GM12878 (cell line): ENCODE measurements at places on chromosomes 11 and 22.

- DNase-seq: no peak
These were observed 10.1 kb downstream of the LIN7C start for GRCh38 chr11:27496461-27496860.

DNA sequence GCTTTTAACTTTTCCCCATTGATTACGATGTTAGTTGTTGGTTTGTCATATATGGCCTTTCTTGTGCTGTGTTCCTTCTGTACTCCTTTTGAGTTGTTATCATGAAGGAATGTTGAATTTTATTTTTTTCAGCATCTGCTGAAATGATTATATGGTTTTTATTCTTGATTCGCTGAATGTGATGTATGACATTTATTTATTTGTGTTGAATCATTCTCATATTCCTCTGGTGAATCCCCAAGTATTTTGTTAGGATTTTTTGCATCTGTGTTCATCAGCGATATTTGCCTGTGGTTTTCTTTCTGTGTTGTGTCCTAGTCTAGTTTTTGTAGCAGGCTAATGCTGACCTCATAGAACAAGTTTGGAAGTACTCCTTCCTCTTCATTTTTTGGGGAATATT lies 78.2 kb downstream of the GGT1 start:
- no peak for DNase-seq

DNA sequence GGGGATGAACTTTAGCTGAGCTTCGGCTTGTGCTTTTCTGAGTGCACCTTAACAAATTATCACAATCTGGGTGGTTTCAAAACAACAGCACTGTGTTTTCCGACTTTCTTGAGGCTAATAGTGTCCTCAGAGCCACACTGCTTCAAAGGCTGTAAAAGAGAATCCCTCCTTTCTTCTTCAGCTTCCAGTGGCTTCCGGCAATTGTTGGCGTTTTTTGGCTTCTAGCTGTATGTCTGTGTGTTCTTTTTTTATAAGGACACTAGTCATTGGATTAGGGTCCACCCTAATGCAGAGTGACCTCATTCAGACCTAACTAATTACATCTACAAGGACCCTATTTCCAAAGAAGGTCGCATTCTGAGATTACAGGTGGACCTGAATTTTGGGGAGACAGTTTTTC lies 30.6 kb downstream of the KIAA1671 start:
- DNase-seq: no peak

- DNase-seq: peak; percentile 84
These were observed 2.1 kb upstream of the LRRC32 start for GRCh38 chr11:76672431-76673175.

DNA sequence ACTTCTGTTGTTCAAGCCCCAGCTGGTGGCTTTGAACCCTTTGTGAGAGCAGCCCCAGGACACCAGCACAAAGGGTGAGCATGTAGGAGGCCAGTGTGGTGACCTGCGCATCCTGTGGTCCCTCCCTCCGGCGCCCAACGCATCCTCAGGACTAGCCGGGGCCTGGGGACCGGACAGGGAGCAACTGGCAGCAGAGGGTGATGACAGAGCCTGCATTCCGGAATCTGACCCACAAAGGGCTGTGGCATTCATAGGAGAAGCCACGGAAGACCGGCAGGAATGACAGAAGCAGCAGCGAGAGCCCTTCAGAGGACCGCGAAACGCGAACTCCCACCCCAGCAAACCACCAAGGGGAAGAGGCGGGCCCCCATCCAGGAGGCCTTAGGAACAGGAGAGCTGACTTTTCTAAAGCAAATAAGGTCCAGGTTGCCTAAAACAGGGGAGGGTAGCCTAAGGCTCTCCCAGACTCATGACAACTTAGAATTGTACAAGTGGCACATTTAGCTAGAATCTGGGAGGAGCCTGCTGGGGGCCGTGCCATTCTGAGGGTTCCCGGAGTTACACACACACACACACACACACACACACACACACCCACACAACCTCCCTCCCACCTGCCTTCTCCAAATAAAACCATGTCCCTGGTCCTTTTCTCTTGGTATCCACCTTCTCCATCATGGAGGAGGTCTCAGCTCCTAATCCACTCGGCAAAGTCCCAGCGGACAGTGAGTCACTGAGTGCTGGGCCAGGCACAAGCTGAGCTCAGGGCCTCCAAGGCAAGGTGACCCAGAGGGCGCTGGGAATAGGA lies 232.7 kb downstream of the CTTN start:
- no peak for DNase-seq

- no peak for DNase-seq
These were observed 4.1 kb downstream of the RTCB start for GRCh38 chr22:32407936-32408335.

DNA sequence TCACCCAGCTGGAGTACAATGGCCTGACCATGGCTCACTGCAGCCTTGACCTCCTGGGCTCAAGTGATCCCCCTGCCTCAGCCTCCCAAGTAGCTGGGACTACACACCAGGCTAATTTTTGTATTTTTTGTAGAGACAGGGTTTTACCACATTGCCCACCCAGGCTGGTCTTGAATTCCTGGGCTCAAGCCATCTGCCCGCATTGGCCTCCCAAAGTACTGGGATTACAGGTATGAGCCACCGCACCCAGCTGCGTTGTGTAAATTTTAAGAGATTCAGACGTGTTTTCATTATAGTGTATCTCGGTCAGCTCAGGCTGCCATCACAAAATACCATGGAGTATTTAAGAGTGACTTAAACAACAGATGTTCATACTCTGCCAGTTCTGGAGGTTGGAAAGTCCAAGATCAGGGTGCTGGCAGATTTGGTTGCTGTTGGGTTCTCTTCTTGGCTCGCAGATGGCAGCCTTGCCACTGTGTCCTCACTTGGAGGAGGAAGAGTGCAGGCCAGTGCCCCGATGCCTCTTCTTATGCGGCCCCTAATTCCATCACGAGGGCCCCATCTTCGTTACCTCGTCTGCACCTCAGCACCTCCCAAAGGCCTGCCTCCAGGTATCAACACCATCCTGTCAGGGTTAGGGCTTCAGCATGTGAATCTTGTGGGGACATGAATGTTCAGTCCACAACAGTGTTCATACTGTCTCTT lies 32.6 kb upstream of the PARVB start:
- no peak for DNase-seq

DNA sequence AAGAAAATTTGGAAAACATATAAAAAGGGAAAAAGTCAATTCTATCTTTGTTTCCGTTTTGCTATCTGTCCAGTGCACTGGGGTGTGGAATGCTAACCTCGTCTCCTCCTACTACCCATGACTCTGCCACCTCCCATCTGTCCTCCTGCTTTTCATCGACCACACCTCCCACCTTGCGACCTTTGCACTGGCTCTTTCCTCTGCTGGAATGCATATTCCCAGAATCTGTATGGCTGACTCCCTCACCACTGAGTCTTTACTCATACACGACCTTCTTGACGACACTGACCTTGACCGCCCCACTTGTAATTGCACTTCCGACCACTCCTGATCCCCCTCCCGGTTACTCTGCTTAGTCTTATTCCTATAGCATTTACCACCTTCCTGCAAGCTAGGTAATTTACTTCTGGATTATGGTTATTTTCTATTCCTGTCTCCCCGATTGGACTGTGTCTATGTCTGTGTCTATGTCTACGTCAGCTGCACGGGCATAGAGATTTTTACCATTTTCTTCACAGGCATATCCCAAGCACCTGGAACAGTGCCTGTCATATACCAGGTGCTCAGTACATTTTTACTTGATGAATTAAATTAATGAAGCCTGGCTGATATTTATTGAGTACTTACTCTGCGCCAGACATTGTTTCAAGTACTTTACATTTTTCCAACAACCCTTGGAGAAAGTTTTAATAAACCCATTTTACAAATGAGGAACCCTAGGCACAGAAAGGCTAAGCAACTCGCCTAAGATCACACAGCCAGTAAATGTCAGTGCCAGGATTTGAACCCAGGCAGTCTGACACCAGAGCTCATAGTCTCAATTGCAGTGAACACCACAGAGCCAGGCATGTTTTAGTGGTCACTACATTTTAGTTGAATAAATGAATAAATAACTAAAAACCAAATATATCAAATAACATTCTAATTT lies 89.3 kb upstream of the SLC22A12 start:
- DNase-seq: no peak

DNA sequence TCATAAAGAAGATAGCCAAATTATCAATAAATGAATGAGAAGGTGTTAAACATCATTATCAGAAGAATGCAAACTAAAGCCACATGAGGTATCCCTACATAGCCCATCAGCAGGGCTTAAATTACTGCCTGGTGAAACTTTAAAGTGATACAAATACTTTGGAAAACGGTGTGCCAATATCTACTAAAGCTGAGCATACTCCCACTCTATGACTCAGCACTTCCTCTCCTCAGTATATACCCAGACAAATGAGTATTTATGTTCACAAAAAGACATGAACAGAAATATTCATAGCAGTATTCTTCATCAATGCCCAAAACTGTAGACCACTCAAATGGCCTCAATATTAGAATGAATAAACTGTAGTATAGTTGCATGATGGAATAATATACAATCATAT lies 284.6 kb upstream of the ZC3H12C start:
- no peak for DNase-seq

- DNase-seq: no peak
These were observed 552 bp downstream of the CNIH2 start for GRCh38 chr11:66278363-66279091.

DNA sequence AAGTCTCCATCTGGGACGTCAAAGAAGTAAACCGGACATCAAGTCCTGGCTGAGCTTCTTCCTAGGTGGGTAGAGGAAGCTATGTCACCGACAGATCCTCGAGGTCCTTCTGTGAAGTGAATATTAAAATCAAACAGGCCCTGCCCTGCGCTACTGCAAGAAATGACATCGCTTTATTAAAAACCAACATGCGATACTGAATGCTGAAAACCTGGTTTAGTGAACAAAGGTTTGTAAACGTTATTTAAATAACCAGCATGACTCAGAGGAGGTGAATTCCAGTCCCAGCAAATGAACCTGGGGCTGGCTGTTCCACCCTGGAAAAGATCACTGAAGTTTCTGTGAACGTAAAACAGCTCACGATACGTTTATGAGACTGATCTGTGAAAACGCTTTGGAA lies 645 bp downstream of the RTCB start:
- DNase-seq: no peak

GRCh38 chr11:115466122-115466521 lies 38.1 kb downstream of the CADM1 start:
- no peak for DNase-seq

GRCh38 chr11:116110356-116110755 lies 606.1 kb upstream of the CADM1 start:
- DNase-seq: no peak

DNA sequence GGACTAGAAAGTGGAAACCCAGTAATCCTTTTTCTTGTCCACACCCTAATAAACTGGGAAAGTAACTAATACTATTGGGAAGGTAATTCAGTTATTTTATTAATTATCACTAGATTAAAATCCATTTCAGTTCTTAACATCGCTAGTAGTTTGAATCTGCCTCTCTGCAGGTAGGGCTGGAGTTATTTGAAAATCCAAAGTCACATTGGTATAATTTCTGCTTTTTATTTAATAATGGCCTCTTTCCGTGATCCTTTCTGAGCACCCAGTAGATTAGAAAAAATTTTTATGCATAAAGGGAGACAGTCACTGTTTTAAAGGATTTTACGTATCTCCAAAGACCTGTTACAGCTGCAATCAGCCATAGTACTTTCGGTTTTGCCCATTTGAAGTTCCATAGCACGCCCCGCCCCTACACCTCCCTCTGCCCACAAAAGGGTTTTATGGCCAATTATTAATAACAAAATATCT lies 605 bp upstream of the COPB1 start:
- DNase-seq: peak; percentile 30

GRCh38 chr11:11229647-11230046 lies 123.4 kb downstream of the CSNK2A3 start:
- DNase-seq: no peak

- no peak for DNase-seq
These were observed 12.9 kb downstream of the ABTB2 start for GRCh38 chr11:34344768-34345539.
